ENCODE measurements at places on chromosomes 5 and 9.
A peak's percentile ranks its signal among the peaks of the same experiment; 100 is the strongest.

DNA sequence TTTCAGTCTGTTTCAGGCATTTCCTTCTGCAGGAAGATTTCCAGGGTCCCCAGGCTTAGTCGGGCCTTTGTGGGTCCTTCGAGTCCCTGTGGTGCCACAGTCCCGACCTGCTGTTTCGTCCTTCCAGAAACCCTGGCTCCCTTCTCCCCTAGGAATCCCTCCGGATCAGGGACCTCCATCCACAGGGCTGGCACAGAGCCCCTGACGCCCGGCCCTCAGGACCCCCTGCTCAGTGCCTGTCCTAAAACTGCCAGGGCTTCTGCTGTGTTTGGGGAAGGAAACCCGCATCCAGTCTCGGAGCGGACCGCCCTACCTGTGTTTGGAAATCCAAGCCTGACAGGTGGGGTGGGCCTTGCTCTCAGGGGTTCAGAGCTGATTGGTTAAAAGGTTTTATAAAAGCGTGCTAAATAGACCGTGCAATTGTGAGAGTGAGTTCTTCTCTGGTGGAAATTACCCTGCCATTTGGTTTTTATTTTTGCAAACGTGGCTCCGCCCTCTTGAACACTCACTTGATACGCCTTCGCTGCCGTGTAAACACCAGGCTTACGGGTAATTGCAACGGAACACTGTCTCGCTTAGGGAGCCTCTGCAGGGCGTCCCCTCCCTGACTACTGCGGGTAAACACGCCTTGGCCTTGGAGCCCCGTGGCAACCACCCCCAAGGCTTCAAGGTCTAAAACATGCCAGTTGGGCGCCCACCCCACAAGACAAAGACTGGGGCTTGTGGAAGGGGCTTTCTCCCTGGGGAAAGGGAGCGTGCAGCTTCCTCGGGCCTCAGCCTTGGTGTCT, 121.2 kb downstream of the PHF2 start:
- DNase-seq, result no peak

GRCh38 chr5:120550358-120550757, 86.3 kb downstream of the PRR16 start:
- no peak for DNase-seq

GRCh38 chr5:127699416-127699815, 3.8 kb upstream of the CCDC192 start:
- DNase-seq, result no peak

DNA sequence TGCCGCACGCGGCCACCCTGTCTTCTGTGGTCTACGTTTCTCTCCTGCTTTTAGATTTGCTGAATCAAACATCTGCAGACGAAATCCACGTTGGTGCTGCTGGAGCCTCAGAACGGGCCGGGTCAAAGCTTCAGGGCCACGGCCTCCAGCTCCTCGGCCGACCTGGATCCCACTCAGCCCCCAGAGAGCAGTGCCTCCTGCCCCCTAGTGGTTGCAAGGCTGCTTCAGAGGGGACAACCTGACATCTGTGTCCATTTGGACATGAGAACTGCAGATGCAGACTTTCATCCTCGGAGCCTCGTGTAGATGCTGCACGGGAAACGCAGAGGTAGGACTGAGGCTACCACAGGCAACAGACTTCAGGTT, 23.0 kb upstream of the SLC6A3 start:
- DNase-seq, result no peak

GRCh38 chr9:113599646-113600022, 136.1 kb downstream of the RGS3 start:
- DNase-seq, result peak; percentile 94

GRCh38 chr5:152488869-152489268, 83.8 kb upstream of the NMUR2 start:
- DNase-seq, result no peak

DNA sequence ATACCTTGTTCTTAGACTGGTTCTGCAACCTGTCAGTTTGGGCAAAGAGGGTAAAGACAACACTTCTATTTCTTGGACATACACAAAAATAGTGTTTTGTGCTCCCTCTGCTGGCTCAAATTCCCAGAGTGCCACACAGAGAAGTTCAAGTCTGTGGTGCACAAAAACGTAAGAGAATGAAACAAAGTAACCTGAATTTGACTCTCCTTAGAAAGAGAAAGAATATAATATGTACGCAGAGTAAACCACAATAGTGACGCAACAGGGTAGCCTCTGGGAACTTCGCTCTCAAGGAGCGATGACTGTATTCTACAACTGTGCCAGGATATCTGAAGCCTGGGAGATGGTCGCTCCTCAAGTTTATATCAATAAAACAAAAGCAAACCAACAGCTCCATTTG, 18.5 kb downstream of the DDX31 start:
- DNase-seq, result peak; percentile 49

- no peak for DNase-seq
Observed at GRCh38 chr5:178462816-178463215, 127.4 kb downstream of the COL23A1 start.

DNA sequence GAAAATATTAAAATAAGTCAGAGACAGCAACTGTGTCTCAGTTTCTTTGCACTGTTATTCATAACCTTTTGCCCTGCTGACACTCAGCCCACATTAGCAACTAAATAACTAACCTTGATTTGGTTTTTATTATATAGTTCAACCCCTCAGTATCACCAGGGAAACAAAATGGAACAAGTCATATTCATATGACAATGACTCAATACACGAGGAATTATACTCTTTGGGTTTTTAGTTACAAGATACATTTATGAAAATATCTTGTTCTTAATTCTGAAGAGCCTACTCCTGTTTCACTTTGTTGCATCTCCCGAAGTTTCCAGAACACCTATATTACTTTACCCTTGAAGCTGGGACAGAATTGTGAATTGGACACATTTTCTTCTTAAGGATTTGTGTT, 845.4 kb downstream of the EFNA5 start:
- no peak for DNase-seq

DNA sequence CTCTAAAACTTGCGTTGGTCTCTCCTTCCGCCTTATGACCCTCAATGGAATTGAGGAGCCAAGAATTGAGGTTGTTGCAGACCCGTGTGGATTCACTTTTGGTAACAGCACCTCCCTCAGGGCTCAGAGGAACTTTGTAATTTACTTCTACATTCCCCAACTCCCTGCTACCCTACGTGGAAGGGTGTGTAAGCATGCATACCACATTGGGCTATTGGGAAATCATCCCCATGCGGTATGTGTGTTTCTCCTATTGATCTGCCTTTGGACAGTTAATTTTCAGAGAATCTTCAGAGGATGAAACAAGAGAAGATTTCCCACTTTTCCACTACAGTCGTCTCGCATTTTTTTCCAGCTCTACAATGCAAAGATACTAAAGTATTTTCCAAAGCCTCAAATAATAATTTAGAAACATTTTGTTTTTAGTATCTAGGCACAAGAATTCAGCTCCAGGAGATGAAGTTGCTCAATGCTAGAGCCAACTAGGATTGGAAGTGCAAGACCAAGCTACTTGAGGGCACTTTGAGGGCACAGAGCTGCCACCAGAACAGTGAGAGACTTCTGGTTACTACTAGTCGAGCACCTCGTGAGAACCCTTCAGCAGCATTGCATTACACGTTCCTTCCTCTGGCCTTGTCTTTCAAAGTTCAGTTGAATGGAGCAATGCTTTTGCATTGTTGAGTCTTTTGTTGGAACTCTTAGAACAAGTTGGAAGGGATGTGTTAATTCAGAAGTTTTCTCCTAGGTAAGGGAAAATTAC, 3.4 kb downstream of the C1QTNF3 start:
- no peak for DNase-seq

DNA sequence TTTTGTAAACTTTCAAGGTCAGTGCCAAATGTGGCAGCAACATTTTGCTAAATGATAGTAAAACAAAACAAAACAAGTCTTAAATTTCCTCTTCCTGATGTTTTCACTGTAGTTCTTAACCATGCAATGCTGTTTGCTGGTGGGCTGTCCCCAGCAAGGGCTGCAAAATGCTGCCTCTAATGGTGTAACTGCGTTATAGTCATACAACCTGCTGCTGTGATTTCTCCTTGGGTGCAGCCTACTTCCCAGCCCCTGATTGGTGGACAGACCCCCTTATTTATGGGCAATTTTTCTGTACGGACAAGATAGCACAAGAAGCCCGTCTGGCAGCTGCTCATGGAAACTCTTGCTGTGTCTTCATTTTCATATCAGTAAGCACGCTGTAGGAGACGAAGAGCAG, 26.6 kb upstream of the PIP5K1B start:
- no peak for DNase-seq

- peak; percentile 80 for DNase-seq
Observed at GRCh38 chr5:181173420-181174342, 26.3 kb downstream of the OR2V2 start.

GRCh38 chr5:14945450-14945849, 73.9 kb upstream of the ANKH start:
- DNase-seq, result no peak

DNA sequence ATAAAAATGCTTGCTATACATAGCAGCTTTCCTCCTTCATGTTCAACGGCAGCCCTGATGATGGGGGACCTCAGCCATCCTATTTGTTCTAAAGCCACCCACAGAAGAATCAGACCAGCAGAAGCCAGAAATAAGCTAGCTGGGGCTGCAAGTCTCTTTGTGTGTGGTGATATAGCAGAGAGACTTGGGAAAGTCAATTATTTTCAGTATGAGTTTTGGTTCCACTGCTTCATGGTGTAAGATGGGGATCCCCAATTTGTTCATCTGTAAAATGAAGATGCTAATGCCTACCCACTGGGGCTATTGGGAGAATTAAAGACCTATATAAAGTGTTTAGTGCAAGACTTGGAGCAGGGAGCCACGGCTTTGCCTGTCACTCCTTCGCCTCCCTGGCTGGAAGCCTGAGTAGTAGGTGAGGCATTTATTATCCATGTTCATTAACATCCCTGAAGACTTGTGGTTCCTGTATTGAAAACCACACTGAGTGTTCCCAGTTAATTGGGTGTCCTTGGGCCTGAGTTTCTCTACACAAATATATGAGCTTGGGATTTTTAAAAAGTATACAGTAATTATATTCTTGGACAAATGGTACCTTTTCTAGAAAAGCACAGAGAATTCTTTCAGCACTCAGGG, 210.1 kb upstream of the SLC24A2 start:
- no peak for DNase-seq

- no peak for DNase-seq
Observed at GRCh38 chr5:112579599-112580170, 158.0 kb upstream of the APC start.
